ENCODE measurements at places on chromosomes 1 and 21.
A peak's percentile ranks its signal among the peaks of the same experiment; 100 is the strongest.

- DNase-seq = no peak
Observed at GRCh38 chr1:214310777-214311690, 30.1 kb downstream of the SMYD2 start.

DNA sequence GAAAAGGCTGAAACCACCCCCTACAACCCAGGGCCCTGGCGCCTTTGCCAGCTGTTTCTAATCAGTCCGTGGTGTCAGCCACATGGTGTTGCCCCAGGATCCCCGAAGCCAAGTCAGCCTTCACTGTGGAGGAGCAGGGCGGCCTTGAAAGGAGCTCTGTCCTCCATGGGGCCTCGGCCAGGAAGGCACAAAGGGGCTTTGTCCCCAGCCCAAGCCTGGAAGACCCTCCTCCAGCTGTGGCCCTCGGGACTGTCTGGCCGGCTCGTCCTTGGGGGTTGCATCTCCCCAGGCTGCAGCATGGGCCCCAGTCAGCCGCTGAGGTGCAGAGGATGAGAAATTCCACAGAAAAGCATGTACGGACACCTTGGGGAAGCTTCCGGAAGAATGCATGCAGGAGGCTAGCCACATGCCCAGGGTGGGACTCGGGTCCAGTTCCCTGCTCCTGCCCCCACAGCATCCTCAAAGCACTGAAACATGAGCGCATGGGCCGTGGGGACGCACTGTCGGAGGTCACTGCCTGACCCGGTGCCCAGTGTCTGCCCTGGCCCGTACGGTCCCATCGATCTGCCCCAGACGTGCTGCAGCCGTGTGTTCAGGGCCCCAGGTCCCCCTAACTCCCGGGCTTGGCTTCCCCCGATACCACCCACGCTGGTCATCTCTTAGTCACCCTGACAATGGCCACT is 38.6 kb upstream of the POFUT2 start:
- DNase-seq = no peak

DNA sequence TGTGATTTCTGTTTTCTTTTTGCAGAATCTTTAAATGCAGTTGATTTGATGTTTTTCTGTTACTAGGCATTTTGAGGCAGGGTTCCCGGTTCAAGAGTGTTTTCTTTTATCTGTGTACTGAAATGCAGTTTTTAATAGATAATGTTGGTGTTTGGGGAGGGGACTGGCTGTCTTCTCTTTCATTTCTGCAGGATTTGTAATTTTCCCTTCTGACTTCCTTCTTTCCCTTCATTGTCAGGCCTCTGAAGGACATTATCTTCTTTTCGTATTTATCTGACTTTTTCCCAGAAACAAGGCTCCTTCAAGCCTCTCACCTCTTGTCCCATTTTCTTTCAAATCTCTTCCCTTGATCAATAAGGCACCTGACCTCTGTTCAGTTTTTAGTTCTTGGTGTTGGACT is 1.5 kb upstream of the GALNT2 start:
- no peak for DNase-seq

DNA sequence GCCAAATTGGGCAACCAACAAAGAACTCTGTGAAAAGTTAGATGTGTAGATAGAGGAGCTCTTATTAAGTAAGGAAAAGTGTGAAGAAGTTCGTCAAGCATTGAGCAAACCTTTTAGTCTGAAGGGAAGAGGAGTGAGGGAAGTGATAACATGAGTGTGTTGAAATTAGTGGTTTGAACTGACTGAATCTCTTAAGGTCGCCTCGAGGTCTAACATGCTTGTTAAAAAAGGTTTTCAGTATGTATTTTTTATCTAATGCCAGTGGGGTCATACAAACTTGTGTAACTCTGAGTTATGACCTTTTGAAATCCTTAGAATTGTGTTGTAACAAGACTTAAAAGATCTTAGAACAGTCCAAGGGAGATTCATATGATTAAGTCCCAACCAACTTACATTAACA is 34.1 kb downstream of the SOAT1 start:
- no peak for DNase-seq

- DNase-seq = no peak
Observed at GRCh38 chr1:108646265-108646647, 14.6 kb downstream of the HENMT1 start.

DNA sequence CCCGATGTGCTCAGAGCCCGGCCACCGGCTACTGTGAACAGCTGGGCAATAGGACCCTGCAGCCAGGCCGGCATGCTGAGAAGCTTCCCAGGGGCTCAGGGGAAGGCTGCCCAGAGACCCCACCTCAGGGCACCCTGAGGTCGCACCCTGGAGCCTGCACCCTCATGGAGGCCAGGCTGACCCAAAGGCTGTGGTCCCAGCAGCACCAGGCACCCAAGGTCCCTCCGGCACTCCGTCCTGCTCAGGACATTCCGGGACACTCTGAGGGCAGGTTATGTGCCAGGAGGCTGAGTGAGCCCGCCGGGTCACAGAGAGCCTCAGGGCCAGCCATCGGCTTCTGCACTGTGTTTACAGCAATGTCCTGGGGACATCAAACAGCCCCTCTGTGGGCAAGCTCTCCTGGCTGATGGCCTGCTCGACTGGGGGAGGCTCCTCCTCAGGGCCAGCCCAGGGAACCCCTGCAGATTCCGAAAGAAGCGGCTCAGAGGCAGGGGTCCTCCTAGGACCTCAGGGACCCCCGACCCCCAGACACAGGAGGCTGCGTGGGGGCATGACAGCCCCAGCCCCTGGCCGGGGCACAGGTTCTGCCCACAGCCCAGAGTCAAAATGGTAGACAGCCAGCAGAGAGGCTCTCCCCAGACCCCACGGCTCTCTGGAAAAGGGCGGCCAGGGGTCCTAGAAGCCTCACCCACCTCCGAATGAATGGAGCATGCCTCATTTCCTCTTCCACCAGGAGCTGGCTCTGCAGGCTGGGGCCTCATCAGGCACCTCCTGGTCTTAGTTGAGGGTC is 8.2 kb downstream of the SLC19A1 start:
- no peak for DNase-seq

DNA sequence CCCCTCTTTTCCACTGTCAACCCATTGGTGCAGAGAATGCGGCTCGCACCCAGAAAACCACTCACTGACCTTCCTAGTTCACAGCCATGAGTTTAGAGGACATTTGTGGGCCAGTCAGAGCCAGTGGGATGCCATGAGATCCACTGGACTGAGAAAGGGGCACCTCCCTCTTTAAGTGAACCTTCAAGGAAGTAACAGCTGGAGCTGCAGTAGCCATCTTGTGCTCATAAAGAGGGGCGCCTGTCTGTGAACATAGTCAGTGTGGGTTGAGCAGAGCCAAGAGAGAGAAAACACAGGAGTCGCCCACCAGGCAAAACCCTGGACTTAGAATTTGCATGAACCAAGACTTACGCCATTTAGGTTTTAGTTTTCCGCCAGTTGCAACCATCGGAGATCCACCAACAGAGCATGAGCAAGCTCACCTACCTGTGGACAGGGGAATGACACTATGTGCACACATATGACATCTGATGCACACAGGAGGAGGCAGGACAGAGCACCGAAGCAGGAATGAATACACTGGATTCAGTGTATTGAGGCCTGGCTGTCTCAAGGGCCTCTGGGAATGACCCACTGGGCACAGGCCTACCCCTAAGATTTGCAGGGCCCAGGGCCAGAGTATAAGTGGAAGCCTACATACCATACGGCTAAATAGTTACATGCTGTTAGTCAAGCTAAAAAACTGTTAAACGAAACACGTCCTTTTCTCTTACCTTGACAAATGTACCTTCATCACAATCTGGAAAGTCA is 151.6 kb downstream of the GRIK3 start:
- DNase-seq = no peak

GRCh38 chr1:59672851-59673572 is 141.7 kb upstream of the HOOK1 start:
- DNase-seq = peak; percentile 31

- DNase-seq = peak; percentile 97
Observed at GRCh38 chr1:212595787-212596714, 12.5 kb upstream of the ATF3 start.

DNA sequence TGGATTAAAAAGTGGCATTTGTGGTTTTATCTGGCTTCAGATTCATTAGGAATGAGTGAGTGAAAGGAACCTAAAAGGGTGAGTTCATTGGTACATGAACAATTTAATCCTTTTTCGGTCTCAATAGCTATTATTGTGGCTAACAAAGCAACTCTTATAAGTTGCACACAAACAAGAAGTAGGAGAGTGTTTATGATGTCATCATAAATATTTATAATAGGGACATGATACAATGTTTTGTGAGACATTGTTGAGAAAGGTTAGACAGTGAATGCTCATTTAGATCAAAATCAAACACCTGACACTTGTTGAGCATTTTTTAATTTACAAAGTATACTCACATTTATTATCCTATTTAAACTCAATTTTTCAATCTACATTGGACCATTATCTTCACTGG is 363.4 kb downstream of the PDE4B start:
- DNase-seq = no peak

- no peak for DNase-seq
Observed at GRCh38 chr1:9843576-9843945, 19.8 kb upstream of the CLSTN1 start.

- no peak for DNase-seq
Observed at GRCh38 chr1:33895396-33895795, 31.5 kb downstream of the HMGB4 start.

GRCh38 chr1:41677620-41678019 is 193.1 kb upstream of the EDN2 start:
- no peak for DNase-seq
